ENCODE measurements at places on chromosomes 13 and 19. TPM values are rescaled to one million over a fixed set of nuclear protein-coding genes. Genes with fewer than 3 reads are reported as not detected.

The GJA3 gene
- 1.3 TPM for total RNA-seq

The MTRF1 gene
- total RNA-seq: 3.9 TPM

The ZNF784 gene
- 5.4 TPM for total RNA-seq

The C19orf67 gene
- not detected for total RNA-seq

The TLE2 gene
- total RNA-seq: 2.5 TPM

The F2RL3 gene
- not detected for total RNA-seq

The GPR183 gene
- not detected for total RNA-seq

The SULT2B1 gene
- 17.2 TPM for total RNA-seq

The SCEL gene
- 0.88 TPM for total RNA-seq

The PKN1 gene
- 93.4 TPM for total RNA-seq

The OR7A5 gene
- total RNA-seq: not detected

The FXYD7 gene
- total RNA-seq: 0.14 TPM
